ENCODE measurements at places on chromosomes 12 and 14.

DNA sequence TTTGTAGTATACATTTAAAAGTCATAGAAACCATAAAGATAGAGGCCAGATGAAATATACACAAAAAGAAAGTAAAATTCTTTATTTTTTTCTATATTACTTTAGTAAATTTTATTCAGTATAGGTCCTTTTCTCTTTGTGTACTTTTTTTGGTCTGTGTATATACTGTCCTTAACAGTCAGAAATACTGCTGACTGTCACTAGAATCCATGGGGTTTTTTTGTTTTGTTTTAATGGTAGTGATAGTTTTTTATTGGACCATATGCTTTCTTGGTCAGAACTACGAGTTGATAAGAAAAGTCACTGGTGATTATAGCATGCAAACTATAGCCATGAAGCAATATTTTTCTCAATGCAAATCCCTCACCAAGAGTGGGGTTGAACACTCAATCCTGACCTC is 165.4 kb downstream of the FOXA1 start:
- DNase-seq, result no peak

DNA sequence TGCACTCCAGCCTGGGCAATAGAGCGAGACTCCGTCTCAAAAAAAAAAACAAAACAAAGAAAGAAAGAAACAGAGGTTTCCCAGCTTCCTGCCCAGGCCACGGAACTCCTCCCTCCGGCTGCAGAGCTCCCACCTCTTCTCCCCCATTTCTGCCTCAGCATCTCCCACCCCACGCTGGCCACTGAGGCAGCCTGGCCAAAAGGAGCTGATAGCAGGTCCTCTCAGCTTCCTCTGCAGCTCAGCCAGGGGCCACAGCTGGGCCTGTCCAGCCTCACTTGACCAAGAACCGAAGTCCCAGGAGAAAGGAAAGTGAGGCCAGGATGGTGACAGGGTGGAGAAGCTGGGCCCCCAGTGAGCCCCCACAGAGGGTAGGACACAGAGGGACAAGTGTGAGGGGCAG is 33.4 kb upstream of the CD9 start:
- DNase-seq, result no peak

- DNase-seq, result no peak
These were observed 19.1 kb upstream of the FOS start for GRCh38 chr14:75259510-75259855.

DNA sequence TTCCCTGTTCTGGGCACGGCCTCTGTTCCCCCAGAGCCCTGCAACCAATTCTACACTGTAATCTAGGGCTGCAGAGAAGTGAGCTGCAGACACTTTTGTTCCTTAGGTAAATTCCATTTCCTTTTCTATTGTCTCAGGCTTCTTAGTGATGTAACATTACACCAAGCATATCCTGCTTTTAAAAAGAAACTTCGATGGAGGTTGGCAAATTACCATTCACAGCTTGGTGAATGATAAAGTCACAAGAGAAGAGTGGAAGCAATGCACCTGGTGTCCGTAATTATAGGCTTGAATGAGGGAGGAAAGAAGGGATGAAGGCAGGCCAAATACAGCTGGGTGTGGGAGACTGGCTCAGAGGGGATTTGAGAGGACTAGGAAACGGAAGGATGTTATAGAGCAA is 68.6 kb downstream of the PPM1A start:
- no peak for DNase-seq

GRCh38 chr12:74906224-74906623 is 303.4 kb downstream of the KCNC2 start:
- DNase-seq, result no peak

Data from fibroblast of the conjunctiva (primary cell).